ENCODE measurements at places on chromosomes 4 and X.

DNA sequence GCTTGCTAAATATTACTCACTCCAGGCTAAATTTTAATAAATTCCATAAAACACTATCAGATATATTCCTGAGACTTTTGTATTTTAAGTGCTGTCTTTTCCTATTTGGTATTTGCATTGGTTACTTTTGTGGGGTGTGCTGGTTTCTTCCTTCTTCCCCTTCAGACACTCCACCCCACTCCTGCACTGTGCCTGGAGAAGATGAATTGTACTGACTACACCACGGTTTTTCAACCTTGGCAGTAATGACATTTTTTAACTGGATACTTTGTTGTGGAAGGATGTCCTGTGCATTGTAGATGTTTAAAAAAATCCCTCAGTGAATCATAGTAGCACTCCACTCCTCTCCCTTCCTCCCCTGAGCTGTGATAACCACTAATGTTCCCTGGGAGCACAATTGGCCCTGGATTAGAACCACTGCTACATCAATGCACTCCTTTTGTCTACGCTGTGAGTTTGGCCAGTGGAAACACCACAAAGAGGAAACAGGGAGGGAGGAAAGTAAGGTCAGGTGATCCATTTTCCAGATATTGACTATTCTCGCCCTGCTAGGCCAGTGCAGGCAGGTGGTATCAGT is 36.3 kb downstream of the SNCA start:
- DNase-seq, result no peak

GRCh38 chr4:102629673-102630072 is 128.5 kb downstream of the NFKB1 start:
- no peak for DNase-seq

DNA sequence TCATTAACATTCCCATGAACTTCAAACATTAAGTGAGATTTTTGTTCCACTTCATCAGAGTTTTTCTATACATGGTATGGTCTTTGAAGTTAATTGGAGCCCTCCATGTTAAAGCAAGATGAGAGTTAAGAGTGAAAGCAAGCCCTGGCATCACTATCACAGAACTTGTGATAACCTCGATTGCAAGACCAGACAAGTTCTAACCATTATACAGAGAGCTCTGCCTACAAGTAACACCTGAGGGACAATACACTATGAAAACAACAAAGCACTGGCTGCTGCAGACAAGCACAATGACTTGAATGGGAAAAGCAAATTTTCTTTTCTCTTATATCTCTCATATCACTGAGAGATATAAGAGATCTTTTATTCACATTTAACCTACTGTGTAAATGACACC is 126.6 kb upstream of the GYPA start:
- DNase-seq, result no peak

DNA sequence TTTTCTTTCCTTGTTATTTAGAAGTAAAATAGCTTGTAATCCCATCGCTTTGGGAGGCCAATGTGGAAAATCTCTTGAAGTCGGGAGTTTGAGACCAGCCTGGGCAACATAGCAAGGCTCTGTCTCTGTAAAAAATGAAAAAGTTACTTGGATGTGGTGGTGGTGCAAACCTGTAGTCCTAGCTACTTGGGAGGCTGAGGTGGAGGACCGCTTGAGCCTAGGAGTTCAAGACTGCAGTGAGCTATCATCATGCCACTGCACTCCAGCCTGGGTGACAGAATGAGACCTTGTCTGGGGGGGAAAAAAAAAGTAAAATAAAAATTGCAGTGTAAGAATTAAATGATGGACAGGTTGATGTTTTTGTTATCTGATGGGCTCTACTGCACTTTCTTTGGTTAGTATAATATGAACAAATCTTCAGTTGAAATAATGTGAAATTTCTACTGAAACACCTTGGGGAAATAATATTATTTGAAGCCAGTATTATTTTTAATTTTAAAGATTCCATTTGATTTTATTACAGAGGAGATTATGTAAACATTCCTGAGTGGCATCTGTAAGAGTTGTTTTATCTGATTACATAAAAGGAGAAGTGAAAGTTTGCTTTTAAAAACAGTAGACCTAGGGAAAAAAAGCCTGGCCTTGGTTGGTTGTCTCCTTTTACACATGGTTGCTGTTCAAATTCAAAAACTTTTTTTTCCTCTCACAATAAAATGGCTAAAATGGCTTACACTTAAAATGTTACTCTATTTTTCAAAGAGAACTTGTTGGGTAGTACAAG is 10.5 kb upstream of the NDUFC1 start:
- DNase-seq, result no peak

GRCh38 chr4:183723561-183724228 is 64.6 kb downstream of the TRAPPC11 start:
- no peak for DNase-seq

GRCh38 chr4:108555701-108556100 is 64.7 kb upstream of the RPL34 start:
- no peak for DNase-seq

- no peak for DNase-seq
Observed at GRCh38 chrX:330726-331150, 12.1 kb upstream of the GTPBP6 start.

DNA sequence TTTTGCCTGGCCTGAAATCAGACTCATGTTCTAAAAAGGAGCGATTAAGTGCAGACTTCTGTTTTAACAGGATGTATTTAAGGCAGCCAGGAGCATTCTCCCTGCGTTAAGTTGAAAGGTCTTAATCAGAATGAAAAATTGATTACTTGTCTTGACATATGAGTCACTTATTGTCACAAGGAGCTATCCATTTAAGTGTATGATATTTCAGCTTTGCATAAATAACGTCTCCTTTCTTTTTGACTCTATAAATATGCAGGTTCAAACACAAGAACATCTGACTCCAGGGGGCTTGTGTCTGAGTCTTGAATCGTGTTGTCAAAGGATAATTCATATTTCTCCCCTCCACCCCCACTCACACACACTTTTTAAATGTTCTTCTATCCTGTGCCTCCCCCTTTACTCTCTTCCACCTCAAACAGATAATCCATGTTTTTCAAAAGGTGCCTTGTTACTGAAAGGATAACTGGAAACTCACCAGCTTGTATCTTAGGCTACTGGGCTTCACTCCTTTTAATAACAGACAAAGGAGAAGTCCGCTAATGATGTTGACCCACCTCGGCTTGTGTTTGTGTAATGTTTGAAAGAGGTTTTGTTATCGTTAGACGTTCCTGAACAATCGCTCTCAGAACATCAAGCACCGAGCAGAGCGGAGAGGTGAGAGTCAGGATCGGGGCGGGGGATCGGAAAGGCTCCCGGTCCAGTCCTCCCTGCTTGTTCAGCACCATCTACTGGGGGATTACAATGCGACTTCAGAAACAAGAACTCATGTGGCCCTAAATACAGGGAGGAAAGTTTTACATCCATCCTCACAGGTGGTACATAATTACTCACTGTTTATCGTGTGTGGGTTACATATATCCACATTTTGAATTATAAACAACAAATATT is 107.5 kb upstream of the RPL34 start:
- peak; percentile 20 for DNase-seq

- DNase-seq, result no peak
Observed at GRCh38 chrX:103012945-103013344, 51.0 kb downstream of the BEX1 start.

DNA sequence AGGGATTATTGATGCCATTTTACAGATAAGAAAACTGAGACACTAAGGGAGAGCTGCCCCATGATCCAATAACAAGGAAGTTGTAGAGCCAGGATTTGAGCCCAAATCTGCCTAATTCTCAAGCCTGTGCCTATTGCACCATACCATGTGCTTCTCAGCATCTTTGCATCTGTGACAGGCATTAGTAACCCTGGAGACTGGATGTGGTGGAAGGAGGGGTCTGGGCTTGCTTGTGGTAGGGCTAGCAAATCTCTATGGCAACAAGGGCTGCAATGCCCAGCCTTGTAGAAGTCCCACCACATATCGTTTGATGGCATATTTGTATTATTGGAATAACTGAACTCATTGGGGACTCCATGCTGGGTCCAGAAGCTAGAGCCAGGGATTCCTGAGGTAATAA is 58.1 kb downstream of the RTL5 start:
- no peak for DNase-seq

- DNase-seq, result no peak
Observed at GRCh38 chr4:155911905-155912304, 8.4 kb downstream of the TDO2 start.

GRCh38 chrX:84224741-84225140 is 36.7 kb upstream of the RPS6KA6 start:
- DNase-seq, result no peak

GRCh38 chrX:112083624-112084326 is 1.2 kb upstream of the TRPC5 start:
- no peak for DNase-seq

- DNase-seq, result no peak
Observed at GRCh38 chr4:24770032-24770584, 25.3 kb upstream of the SOD3 start.

Data from colonic mucosa (tissue), 4 donors.